A673 (cell line): ENCODE measurements at places on chromosomes 5 and 9.

DNA sequence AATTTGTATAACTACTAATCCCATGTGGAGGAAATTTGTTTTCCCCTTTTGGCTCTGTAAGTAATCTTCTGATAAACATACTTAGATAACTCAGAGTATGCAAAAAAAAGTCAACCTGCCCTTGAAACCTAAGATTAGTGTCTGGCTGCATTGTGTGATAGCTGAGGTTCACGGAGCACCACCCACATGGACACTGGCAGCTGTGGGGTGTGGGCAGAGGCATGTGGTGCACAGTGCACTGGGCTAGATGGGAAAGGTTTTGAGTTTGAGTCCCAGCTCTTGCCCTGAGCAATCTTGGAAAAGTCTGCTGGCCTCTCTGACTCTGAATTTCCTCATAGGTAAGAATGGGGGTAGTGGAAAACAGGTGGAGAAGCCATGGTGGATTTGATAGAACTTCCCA, 75.1 kb downstream of the PLCXD3 start:
- DNase-seq, result no peak

- DNase-seq, result no peak
Measured at GRCh38 chr9:99128133-99128406, 23.2 kb downstream of the TGFBR1 start.

DNA sequence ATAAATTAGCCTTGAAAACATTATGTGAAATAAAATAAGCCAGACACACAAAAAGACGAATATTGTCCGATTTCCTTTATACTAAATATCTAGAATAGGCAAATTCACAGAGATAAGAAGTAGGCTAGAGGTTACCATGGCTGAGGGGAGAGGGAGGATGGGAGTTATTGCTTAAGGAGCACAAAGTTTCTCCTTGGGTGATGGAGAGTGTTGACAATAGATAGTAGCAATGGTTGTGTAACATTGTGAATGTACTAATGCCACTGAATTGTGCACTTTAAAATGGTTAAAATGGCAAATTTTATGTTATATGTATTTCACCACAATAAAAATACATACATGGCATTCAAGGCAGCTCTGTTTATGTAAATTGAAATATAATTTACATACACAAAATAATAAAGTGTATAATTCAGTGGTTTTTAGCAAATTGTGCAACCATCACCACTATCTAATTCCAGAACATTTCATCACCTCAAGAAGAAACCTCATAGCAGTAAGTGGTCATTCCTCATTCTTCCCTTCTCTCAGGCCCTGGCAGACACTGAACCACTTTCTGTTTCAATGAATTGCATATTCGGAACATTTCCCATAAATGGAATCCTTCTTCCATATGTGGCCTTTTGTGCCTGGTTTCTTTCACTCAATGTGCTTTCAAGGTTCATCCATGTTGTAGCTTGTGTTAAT, 59.2 kb downstream of the NDST1 start:
- DNase-seq, result no peak

- DNase-seq, result no peak
Measured at GRCh38 chr9:111400564-111400898, 70.5 kb upstream of the OR2K2 start.

DNA sequence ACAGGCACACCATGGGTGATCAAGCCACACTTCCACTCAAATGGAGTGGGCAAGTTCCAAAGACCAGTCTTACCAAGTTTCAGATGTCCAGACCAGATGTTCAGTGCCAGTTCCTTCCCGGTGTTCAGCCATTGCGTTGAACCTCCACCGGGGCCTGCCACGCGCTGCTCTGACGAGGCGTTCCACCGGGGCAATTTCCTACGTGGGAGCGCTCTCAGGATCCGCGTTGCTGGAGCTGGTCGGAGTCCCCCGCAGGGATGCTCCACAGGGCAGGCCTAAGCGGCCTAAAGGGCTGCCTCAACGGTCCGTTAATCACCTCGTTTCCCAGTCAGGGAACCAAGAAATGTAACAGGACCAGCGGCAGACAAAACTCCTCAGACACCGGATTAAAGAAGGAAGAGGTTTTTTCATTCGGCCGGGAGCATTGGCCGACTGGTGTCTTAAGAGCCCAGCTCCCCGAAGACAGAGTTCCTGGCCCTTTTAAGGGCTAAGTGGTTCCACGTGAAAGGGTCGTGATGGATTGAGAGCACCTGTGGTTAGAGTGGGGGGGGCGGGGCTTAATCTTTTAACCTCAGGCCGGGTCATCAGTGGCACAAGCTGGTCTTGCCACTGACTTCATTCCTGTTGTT, 35.7 kb upstream of the PPP1R26 start:
- DNase-seq, result no peak

DNA sequence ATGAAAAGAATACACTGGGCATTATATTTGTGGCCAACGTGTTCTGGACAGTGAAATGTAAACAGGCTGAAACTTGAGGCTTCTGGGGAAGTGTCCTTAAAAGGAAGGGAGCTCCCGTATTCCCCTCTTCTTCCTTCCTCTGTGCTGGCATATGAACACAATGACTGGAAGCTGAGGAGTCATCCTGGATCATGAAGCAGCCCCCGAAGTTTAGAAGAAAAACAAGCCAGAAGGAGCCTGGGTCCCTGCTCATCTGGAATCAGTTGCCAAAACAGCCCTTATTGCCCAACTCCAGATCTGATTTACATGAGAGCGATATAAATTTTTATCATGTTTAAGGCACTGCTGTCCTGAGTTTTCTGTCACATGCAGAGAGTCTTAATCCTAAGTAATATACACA, 65.4 kb upstream of the SLC1A1 start:
- DNase-seq, result no peak

- DNase-seq, result no peak
Measured at GRCh38 chr5:82057051-82057450, 85.2 kb downstream of the ATG10 start.

- DNase-seq, result no peak
Measured at GRCh38 chr5:56757077-56757476, 58.3 kb upstream of the MAP3K1 start.

- no peak for DNase-seq
Measured at GRCh38 chr9:132551556-132551955, 30.9 kb upstream of the BARHL1 start.

GRCh38 chr5:5755888-5756287, 333.4 kb downstream of the ICE1 start:
- no peak for DNase-seq

DNA sequence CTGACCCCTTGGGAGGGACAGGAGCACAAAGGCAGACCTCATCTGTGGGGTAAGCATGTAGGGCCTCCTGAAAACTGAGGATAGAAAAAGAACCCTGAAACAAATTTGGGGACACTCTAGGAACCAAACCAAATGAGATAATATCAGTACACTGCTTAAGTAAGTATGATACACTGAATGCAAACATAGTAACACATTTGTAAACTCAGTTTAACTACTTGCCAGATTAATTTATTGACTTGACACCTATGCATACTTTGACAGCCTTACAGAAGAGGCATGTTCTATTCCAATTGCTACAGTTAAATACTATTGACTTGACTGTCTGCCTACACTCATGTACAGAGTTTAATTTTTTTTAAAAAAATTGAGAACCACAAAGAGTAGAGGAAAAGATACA, 1070.8 kb upstream of the SEMA6A start:
- DNase-seq, result no peak

DNA sequence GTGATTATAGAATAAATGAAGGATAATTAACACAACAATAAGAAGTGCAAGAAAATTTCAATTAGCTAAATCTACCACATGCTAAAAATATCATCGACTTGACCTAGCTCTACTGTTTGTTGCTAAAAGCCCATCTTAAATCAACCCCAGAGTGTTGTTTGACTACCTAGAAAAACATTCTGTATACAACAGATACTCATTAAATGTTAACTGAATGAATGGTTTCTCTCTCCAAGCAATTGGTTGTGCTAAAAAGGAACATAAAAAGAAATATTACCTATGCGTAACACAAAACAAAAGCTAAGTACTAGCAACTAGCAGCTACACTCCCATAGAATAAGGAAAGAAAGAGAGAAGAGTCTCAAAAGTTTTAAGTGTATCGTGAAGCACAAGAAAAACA, 5.5 kb upstream of the PLPP6 start:
- no peak for DNase-seq

GRCh38 chr5:76014005-76014404, 69.2 kb upstream of the SV2C start:
- no peak for DNase-seq

DNA sequence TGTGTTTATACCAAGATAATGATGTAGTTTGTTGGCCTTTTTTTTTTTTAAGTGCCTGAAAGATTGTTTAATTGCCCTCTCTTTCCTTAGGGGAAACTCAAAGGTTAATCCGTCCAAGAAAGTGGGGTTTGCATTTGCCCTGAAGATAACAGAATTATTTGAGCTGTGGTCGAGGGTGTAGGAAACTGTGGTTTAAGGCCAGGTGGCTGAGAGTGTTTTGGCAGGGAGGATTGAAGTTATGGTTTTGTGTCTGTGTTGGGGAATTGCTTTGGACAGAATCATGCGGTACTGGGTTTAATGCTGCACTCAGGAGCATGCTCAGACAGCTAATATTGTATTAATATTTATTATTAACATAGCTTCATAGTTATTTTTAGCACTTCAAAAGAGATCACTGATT, 509.8 kb downstream of the EBF1 start:
- no peak for DNase-seq
